Stimulated activated CD4-positive, alpha-beta T cell treated with anti-CD3 and anti-CD28 coated beads, Interleukin-12 subunit alpha, Interleukin-12 subunit beta, amount 100 ng/mL, for 48 hours (primary cell): ENCODE measurements at places on chromosomes 12 and 14.

DNA sequence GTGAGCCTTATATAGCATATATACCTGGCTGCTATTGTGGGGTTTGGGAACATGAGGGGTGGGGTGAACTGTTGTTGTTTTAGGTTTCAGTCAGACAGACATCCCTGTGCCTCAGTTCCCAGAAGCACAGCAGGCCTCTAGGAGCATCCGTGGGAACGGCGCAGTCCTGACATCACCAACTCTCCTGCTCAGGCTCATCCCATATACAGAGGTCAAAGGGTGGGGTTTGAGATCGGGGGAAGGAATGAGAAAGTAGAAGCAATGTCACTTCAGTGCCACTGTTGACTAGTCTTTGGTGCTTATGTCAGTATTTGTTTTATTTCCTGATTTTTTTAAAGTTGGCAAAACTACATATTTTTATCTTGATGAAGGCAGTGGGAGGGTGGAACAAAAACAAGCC lies 43.1 kb upstream of the A2ML1 start:
- no peak for DNase-seq

DNA sequence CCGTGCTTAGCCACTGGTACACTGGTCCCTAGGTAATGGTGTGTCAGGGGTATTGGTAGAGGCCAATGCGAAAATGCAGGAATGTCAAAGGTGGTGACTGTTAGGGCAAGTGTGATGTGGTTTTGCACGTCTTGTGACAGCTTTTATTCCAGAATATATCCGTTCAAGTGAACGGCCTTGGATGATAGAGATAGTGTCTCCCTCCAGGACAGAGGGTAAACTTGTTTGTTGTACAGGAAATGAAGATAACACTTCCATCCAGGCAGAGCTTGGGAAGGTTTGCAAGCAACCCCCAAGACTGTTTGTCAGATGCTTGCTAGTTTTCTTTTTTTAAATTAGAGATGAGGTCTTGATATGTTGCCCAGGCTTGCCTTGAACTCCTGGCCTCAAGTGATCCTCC lies 84.2 kb downstream of the DNAH10 start:
- no peak for DNase-seq

GRCh38 chr12:49854976-49855375 lies 12.1 kb upstream of the BCDIN3D start:
- DNase-seq: no peak

DNA sequence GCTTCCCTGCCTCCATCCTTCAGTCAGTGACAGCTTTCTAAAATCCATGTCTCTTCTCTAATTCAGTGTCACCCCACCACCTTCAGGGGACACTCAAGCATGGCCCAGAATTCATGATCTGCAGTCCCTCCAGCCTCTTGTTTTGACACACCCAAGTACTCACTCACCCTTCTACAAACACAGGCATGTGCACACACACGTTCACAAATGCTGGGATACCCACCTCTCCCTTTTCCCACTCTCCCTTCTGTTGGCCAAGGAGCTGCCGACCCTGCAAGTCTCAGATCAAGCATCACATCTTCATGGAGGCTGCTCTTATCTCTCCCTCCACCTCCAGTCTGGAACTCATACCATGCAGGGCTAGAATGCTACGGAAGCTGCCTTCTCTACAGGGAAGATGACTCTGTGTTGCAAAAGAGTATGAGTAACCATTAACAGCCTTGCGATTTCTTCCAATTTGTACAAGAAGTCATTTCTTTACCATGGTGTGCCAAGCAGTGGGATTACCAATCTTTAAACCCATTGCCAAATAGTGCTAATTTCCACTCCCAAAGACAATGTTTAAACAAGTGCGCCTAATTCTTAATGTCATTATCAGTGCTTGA lies 196.1 kb downstream of the BCL11B start:
- no peak for DNase-seq
